A673 (cell line): ENCODE measurements at places on chromosomes 11 and 22. TPM values are rescaled to one million over a fixed set of nuclear protein-coding genes. Genes with fewer than 3 reads are reported as not detected.

CYB5R2 gene
- total RNA-seq, result 6.2 and 6.9 TPM in 2 replicates

SCYL1 gene
- total RNA-seq, result 90.6 and 95.7 TPM in 2 replicates

C11orf91 gene
- total RNA-seq, result not detected in 2 replicates

DNA sequence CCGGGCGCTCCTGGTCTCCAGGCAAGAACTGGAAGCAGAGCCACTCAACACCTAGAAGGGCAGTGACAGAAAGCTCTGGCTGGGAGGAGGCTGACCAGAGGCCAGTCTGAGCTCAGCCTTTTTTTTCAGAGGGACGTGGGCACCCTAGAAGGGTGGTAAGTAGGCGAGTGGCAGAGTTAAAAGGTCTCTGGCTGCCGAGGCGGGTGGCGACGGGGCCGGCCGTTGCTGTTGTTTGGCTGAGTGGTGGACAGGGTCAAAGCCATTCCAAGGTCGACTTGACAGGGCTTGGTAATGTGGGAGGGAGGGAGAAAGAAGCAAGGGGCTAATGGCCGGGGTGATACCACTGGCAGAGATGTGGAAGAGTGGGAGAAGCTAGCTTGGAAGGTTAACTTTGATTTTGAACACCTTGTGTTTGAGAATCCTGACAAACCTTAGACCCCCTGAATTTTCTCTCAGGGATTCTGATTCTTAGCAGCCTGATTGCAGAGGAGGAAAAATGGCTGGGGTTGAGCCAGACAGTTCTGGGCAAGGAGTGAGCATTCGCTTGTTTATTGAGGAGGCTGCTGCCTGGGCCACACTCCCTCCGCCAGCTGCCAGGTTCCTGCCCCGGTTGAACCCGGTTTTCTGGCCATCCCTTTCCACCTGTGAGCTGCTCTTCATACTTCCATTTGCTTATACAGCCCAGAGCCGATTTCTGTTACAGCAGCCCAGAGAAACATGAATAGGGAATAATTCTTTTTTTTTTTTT is 868 bp upstream of the SYCE3 start:
- no peak for DNase-seq

- DNase-seq, result no peak
Measured at GRCh38 chr22:48752451-48753380, 1075.0 kb downstream of the BRD1 start.

DNA sequence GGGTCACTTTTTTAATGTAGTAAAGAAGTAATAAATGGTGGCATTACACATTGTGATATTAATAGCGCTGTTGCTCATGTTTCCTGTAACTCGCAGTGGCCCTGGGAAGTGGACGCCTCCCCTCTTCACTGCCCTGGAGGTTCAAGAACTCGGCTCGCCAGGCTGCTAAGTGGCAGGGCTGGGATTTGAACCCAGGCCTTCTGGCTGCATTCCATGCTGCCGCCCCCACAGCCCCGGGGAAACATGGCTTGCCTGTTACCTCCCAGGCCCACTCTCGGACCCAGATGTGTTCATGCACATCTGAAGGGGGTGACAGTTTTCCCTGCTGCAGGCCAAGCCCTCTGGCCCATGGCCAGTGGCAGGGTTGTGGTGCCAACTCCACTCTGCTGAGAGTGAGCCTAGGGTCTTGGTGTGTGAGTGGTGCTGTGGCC is 25.0 kb upstream of the MGAT3 start:
- no peak for DNase-seq

MS4A4E gene
- not detected in 2 replicates for total RNA-seq
